ENCODE measurements at places on chromosomes 4 and X.
A peak's percentile ranks its signal among the peaks of the same experiment; 100 is the strongest.

- DNase-seq: peak; percentile 75
Observed at GRCh38 chr4:73589261-73589847, 30.9 kb downstream of the RASSF6 start.

DNA sequence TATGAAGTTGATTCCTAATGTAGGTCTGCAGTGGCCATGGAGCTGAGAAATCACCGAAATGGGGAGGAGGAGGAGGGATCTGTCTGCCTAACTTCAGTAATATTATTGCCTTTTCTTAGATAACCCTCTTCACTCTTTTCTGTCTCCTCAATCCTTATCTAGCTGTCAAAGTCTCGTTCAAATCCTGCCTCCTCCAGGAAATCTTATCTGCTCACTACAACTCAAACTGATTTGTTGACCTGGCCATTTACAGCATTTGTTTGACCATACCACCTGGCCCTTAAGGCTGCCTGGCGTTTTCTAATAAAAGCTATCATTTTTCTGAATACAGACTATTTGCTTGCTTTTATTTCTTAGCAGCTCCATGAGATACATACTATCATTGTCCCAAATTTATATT lies 33.8 kb downstream of the GALNT7 start:
- DNase-seq: no peak

- DNase-seq: peak; percentile 0
Observed at GRCh38 chrX:30888526-30889146, 418 bp downstream of the TAB3 start.

DNA sequence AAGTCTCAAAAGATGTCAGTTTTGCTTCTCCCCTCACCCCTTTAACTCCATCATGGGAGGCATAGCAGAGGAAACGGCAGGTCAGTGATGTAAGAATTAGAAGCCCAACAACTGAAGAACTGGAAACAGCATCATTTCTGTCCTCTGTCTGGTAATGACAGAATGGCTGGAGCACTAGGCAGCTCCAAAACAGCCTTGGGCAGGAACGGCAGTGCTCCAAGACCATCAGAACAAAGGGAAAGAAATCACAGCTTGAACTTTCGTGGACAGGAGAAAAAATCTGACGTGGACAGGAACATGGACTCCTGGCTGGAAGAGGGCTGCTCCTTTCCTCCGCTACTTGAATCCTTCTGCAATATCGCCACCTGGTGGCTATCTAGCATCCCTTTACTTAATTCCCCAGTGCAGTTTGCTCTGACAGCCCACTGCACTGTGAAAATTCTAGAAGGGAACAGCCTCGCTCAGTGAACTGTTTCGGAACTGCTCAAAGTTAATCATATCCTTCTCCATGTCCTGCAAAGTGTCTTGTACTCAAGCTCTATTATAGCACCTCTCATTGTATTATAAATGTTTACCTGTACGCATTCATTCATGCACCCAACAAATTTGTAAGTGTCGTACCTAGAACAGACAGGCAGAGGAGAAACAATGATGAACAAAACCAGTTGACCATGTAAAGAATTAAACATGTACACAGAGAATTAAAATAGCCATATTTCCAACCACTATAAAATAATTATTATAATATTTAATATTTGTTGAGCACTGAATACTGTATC lies 20.4 kb downstream of the SLC25A53 start:
- peak; percentile 89 for DNase-seq

- no peak for DNase-seq
Observed at GRCh38 chr4:90064196-90064595, 63.0 kb upstream of the CCSER1 start.

DNA sequence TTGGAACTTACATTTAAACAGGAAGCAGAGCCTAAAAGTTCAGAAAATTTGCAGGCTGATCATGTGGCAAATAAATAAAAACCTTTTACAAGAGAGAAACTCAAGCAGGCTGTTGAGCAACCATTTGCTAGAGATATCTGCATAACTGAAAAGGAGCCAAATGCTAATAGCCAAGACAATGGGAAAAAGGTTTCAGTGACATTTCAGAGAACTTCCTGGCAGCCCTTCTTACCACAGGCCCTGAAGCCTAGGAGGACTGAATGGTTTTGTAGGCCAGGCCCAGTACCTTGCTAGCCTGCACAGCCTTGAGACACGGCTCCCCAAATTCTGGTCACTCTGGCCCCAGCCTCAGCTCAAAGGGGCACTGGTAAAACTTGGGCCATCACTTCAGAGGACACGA lies 945.1 kb downstream of the ADGRL3 start:
- no peak for DNase-seq

- peak; percentile 3 for DNase-seq
Observed at GRCh38 chr4:143782521-143782920, 82.0 kb upstream of the FREM3 start.

- DNase-seq: peak; percentile 16
Observed at GRCh38 chr4:48227662-48228061, 42.0 kb downstream of the TEC start.

GRCh38 chr4:39046249-39046648 lies 14.0 kb upstream of the TMEM156 start:
- DNase-seq: no peak

DNA sequence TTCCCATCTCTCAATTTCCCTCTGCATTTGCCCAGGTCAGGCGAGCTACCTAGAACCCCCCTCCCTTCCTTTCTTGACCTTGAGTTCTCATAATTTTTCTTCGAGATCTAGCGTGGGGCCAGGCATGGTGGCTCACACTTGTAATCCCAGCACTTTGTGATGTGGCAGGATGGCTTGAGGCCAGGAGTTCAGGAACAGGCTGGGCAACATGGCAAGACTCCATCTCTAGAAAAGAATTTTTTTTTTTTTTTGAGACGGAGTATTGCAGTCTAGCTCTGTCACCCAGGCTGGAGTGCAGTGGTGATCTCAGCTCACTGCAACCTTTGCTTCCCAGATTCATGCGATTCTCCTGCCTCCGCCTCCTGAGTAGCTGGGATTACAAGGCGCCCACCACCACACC lies 4.5 kb upstream of the PORCN start:
- DNase-seq: no peak

GRCh38 chr4:150769845-150770244 lies 187.9 kb downstream of the MAB21L2 start:
- peak; percentile 6 for DNase-seq

DNA sequence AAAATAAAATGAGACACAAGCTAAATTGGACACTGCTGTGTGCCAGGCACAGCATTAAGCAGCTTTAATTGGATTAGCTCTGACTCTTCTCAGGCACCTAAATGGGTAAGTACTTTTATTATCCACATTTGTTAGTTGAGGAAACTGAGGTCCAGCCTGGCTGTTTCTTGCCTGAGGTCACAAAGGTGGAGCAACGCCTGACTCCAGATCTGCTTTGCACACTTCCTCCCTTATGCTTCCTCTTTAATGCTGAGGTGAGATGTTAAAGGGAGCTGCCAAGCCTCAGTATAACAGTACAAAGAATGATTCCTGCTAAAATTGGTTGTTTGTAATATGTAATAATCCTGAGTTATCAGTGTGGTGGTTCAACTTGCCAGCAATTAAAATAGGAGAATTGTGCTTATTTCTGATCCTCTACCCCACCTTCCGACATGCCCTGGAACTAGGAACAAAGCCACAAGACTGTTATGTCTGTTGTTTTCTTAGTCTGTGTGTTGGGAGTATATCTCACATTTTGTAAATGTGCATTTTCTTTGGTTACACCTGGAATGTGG lies 74.4 kb downstream of the AFF1 start:
- no peak for DNase-seq

GRCh38 chr4:39976945-39977488 lies 694 bp downstream of the PDS5A start:
- peak; percentile 11 for DNase-seq

DNA sequence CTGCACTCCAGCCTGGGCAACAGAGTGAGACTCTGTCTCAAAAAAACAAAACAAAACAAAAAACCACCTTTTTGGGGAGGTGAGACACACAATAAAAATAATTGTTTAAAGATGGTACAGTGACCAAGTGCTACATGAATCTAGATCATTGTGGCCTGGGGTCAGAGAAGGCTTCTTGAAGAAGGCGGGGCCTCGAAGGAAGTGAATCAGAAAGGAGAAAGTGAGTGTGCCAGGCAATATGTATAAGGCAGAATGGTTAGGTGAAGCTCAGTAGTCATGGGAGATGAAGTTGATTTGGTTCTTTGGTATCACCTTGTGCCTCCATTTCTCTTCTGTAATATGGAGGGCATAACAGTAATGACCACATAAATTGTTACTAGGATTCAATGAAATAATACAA lies 58.9 kb downstream of the DOCK11 start:
- peak; percentile 29 for DNase-seq
